ENCODE measurements at places on chromosomes 6 and 20.

DNA sequence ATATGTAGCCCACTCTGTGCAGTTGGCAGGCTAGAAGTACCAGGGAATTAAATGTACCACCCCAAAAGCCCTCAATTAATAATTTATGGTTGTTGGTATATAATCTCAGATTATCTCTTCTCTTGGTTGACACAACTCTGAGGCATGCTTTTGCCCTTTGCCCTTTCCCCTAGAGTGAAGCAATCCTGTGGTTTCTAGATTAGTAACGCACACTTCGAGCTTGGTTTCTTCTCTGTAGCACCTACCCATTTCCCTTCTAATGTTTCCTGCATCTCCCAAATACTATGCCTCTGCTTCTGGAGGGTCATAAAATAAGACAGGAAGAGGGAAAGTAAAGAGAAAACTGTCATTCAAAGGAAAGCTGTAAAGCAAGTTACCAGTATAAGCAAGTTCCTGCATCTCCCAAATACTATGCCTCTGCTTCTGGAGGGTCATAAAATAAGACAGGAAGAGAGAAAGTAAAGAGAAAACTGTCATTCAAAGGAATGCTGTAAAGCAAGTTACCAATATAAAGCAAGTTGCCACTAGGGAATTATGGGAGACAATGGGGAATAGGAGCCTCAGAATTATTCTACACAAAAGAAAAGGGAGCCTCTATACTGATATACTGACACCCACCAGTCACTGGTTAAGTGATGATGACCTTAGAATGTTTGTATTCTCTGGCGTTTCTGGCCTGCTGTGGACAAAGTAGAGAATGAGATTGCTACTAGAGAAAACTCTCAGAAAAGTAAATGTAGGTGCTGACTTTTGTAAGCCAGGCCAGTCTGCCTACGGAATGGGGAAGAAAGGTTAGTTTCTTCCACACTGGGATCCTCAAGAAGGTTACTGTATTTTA is 862.6 kb upstream of the MAN1A1 start:
- no peak for DNase-seq

- DNase-seq = no peak
These were observed 20.1 kb upstream of the EMILIN3 start for GRCh38 chr20:41386502-41387427.

DNA sequence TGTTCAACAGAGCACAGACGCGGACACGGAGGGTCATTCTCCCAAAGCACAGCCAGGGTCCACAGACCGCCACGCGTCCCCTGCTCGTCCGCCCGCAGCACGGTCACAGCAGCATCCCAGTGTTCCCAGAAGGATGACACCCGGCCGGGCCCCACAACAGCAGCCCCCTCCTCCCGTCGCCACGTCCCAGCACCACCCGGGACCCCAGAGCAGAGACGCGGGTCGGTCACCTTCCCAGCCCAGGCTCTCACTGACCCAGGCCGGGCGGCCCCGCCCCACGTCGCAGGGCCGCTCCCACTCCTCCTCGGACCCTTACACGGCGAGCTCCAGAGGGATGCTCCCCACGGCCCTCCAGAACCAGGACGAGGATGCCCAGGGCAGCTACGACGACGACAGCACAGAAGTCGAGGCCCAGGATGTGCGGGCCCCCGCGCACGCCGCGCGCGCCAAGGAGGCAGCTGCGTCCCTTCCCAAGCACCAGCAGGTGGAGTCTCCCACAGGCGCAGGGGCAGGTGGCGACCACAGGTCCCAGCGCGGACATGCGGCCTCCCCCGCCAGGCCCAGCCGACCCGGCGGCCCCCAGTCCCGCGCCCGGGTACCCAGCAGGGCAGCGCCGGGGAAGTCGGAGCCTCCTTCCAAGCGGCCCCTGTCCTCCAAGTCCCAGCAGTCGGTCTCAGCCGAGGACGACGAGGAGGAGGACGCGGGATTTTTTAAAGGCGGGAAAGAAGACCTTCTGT is 64.3 kb downstream of the FNDC1 start:
- no peak for DNase-seq

- DNase-seq = no peak
These were observed 5.7 kb downstream of the PPP1R10 start for GRCh38 chr6:30611150-30611855.

Measured in effector CD4-positive, alpha-beta T cell (primary cell).